ENCODE measurements at places on chromosomes 2 and 18.

GRCh38 chr18:11671156-11671555 lies 17.9 kb upstream of the GNAL start:
- no peak for DNase-seq

- DNase-seq, result no peak
Measured at GRCh38 chr18:47680488-47680887, 250.0 kb downstream of the SMAD2 start.

GRCh38 chr18:76130845-76131244 lies 364.2 kb downstream of the ZNF516 start:
- no peak for DNase-seq

DNA sequence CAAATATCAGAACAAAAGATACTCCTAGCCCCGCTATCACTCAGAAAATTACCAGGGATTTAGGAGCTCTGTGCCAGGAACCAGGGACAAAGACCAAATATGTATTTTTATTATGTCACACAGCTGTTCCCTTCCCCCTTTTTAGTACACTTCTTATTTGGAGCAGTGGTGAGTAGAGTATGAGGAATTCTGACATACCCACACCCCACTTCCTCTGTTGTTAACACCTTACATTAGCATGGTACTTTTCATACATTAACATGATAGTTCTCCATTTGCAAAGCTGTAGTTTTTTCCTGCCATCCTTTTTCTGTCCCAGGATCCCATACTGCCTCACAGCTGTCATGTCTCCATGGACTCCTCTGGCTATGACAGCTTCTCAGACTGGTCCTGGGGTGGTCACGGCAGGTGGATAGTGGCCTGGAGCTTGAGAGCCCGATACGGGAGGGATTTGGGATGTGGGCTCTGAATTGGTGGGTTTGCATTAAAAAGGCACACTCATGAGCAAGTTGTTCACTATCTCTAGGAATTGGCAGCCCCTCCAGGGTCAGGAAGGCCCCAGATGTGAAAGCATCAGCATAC lies 100.2 kb downstream of the SH3RF3 start:
- no peak for DNase-seq

- no peak for DNase-seq
Measured at GRCh38 chr2:191696001-191696400, 18.1 kb downstream of the NABP1 start.

DNA sequence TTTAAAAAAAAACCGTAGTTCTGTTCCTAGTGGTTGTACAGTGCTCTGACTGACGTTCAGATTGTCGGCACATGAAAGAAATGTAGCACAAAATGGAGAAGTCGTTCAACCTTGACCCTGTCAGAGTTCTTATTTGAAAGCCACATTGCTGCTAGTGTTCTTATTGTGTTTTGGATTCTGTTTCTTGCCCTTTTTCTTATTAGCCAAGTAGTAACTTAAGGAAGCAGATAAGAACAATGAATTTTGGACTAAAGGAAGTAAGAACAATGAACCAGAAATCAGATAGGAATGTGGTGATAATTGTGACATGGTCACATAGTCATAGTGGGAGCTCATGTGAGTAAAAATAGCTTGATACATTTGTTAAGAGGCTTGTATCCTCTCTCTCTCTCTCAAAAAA lies 45.9 kb downstream of the RPIA start:
- DNase-seq, result no peak

DNA sequence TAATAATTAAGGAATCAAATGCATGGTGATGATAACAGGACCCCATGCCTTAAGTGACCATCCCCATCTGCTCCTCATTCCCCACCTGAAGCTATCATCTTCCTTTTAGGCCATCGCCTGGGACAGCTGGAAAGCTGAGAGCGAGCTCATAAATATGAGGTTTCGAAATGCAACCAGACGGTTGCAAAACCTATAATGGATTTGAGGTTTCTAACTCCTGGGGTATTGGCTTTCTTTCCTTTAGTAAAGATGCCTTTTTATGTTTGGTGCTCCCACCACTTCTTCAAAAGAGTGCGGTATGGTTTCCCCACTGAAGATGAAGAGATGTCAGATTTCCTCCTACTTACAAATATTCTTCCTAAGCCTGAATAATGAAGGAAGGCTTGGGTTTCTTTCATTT lies 1589.5 kb upstream of the PIK3C3 start:
- DNase-seq, result no peak

Measured in stimulated activated CD8-positive, alpha-beta memory T cell treated with anti-CD3 and anti-CD28 coated beads, Interleukin-7, amount 100 ng/mL, for 1 hour (primary cell).